ENCODE measurements at places on chromosomes 6 and 20. TPM values are rescaled to one million over a fixed set of nuclear protein-coding genes. Genes with fewer than 3 reads are reported as not detected.

DNA sequence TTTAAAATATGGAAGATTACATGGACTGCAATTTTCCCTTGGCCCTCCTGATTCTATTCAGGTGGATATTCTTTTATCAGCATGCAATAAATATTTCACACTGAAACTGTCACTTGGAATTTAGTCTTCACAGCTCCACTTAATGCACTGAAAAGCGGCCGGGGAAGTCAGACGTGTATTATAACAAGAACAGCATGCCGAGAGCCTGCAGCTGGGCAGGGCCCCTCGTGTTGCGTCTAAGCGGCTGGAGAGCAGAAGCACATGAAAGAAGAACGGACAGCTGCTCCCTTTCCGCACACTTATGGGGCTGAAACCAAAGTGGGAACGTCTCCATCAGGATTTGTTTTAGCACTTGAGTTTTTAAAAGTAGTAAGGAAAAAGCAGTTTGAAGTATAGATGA is 57.2 kb downstream of the LYRM4 start:
- DNase-seq, result no peak

- DNase-seq, result peak; percentile 26
Observed at GRCh38 chr6:53026526-53026925, 31.4 kb upstream of the GSTA4 start.

DNA sequence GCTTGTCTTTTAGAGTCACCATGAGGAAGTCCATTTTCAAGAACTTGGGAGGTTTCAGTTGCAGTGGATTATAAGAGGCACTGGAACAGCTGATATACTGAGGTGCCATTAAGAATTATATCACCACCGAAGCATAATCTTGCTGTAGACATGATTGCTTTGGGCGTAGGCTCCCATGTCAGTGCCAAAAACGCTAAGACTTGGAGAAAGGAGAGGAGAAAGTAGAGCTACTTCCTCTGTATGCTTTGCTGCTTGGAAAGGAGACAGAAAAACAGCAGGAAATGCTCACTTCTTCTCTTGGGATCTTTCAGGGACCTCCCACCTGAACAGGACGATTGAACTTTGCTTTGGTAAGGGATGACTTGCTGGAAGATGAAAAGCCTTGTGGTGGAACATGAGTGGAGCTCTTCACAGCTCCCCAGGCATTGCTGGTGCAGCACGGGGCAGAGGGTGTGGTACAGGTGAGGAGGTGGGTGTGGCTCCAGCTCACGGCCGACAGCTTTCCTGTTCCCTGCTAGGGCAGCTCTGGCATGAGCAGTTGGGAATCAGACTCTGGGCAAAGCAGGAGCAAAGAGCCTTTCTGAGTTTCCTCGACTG is 190.4 kb upstream of the JAG1 start:
- DNase-seq, result peak; percentile 51

GRCh38 chr20:9422321-9423057 is 91.9 kb upstream of the LAMP5 start:
- no peak for DNase-seq

- peak; percentile 54 for DNase-seq
Observed at GRCh38 chr20:25470045-25470444, 62.6 kb downstream of the GINS1 start.

The TP53TG5 gene
- 0.32 TPM for total RNA-seq

DNA sequence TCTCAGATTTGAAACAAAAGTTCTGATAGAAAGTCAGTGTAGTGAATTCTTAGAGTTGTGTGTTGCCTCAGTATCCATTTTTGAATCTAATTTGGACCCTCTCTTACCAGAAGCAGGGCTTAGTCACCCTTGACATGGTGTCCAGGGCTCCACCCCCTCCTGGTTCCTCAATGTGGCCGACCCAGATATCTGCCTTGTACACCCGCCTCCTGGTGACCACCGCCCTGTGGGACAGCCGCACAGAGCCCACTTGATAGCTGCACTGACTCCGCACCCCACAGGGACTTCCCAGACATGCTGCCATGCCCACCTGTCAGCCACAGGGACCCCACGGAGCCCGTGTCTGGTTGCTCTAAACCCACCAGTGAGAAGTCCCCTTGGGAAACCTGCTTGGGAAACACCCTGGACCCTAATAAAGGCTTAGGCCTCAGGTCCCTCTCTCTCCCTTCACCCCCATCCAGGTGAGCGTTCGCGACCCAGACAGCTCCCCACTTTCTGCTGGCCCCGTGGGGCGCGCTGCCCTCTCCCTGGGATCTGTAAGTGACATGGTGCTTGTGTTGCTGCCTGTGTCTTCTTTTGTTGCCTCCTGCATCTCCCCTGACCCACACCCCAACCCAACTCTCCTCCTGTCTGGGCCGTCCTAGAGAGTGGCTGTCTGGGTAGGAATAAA is 47.2 kb upstream of the SYNDIG1 start:
- DNase-seq, result no peak

The ARFGEF3 gene
- 1.1 TPM for total RNA-seq

- no peak for DNase-seq
Observed at GRCh38 chr6:120965814-120966213, 368.5 kb downstream of the TBC1D32 start.

The MYT1 gene
- 0.39 TPM for total RNA-seq

- DNase-seq, result no peak
Observed at GRCh38 chr20:32649697-32650400, 23.9 kb downstream of the C20orf203 start.

DNA sequence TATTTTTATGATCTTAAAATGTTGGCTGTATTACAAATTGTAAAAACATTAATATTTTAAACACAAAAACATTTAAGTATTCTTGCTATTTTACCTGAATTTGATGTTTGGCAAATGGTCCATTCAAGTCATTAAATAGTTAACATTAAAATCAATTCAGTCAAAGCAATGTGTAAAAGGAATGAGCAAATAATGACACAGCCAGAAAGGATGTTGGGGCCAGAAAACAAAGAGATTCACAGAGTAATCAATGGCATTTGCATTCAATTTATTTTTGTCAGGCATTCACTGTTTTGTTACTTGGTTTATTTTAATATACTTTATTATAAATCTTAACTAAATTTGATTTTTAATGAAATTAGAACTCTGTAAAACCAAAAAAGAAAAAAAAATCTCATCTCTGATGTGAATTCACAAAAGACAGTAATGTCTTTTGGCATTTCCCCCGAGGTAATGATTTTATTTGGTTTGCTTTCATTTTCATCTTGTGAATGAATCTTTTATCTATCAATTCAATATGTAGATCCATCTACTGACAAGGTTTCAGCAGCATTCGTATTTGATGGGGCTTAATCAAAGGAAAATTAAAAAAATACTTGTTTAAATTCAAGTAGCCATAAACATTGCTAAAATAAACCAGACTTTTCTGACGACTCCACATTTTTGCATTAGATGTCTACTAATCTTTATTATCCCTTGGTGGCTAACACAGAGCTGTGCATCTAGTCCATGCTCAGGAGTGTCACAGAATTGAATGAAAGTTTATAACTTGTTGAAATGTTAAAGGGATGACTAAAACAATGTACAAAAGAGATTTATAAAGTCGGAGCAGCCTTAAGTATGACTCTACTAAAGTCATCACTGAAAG is 866.7 kb upstream of the GJE1 start:
- peak; percentile 5 for DNase-seq

DNA sequence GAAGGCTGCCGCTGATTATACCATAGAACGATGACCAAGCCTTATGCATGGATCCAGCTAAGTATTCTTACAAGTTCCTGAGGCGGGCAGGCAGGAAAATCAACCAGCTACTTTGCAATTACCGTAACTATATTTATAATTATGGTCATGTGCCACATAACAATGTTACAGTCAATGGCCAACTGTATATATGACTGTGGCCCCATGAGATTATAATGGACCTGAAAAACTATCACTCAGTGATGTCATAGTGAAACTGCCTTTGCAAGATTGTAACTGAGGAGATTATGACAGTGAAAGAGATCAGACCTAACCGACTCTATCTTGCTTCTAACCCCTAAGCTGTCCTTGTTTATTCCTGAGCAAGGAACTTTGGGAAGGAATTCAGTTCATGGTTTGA is 33.1 kb upstream of the FAM135A start:
- no peak for DNase-seq

DNA sequence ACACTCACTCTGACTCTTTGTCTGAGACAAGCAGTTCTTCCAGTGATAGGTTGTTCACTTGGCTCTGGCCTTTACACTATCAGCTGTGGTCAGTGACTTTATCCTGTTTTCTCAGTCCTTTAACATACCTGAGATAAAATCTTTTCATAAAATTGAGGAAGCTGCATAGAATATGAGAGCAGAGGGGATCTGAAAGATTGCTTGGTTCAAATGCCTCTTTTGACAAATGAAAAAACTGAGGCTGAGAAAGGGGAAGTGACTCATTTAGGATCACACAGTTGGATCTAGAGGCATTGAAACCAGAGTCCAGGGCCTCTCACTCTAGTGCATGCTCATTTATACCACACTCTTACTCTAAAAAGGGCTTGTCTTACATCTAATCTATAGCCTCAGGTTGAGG is 277.0 kb upstream of the TBX18 start:
- DNase-seq, result peak; percentile 28

All from cardiac muscle cell (in vitro differentiated cells and primary cell).